ENCODE measurements at places on chromosomes 7 and 10.
A peak's percentile ranks its signal among the peaks of the same experiment; 100 is the strongest.

DNA sequence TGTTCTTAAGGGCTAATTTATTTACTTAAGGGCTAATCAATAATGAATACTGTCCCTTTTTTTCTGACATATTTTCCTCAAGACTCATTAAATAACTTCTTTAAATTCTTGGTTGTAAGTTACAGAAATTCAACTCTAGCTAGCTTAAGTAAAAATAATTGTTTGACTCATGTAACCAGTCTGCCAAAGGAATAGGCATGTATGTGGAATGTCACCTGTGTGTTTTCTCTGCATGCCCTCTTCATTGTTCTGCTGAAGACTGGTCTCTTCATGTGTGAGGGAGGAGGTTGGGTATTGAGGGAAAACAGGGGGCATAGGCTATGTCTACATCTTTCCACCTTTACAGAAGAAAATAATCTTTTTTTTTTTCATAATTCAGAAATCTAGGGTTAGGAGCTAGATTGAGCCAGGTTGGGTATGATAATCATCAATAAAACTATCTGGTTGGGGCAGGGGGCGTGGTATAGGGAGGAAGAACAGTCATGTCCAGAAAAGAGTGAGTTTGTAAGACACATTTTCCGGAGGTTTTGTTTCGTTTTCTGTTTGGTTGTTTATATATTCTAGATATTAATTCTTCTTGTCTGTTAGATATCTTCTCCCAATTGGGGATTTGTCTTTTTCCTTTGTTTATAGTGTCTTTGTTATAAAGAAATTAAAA, 37.9 kb downstream of the EXOC4 start:
- no peak for DNase-seq

DNA sequence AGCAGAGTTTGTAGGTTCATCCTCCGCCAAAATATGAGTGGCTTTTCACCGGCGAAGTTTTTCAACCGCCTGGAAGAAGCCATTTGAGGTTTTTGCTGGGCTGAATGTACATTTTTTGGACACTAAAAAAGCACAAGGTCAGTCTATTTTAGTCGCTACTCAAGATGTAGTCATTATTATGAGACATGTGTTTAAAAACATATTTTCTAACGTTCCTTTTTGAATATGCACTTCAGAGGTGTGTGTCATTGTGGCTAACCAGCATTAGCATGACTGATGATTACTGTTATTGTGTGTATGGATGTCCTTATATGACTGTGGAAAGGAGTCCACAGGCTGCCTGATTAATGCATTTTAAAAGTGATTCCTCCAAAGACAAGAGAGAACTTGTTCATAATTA, 605.4 kb downstream of the INHBA start:
- DNase-seq = no peak

- DNase-seq = no peak
Measured at GRCh38 chr7:1811850-1812508, 141.9 kb downstream of the ELFN1 start.

GRCh38 chr10:31751051-31751737, 177.4 kb downstream of the ARHGAP12 start:
- no peak for DNase-seq

- DNase-seq = peak; percentile 72
Measured at GRCh38 chr10:124092250-124092859, 1.0 kb downstream of the CHST15 start.

DNA sequence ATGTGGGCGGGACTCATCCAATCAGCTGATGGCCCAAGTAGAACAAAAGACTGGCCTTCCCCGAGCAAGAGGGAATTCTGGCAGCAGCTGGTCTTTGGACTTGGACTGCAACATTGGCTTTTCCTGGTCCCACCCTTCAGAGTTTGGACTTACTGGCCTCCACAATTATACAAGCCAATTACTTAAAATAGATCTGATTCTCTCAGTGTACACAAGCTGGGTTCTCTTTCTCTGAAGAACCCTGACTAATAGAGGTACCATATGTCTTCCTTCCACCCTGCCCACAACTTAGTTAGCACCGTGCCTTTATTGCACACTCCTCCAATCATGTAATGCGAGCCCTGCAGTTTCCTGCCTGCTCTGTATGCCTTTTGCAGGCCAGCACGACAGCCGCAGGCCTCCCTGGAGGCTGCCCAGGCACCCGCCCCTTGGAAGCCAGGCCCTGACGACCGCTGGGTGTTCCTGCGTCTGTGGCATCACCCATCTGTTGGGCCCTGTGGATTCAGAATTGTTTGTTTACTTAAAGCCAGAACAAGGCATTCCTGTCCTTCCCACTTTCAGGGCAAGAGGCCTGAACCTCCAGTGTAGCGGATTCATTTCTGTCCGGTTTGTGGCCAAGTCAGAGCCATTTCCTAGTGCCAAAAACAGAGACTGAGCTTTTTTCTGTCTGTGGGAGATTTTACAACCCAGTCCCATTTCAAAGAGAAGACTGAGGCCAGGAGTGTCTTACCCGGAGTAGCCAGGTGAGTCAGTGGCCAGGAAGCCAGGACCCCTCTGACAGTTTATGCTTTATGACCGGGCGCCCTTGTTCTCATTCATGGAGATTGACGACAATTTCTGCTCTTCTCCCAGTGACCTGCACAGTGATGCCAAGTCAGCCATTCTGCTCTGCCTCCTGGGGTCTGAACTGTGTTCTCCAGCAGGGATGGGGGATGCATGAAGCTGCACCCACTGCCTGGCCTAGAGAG, 968 bp upstream of the INMT start:
- DNase-seq = no peak

DNA sequence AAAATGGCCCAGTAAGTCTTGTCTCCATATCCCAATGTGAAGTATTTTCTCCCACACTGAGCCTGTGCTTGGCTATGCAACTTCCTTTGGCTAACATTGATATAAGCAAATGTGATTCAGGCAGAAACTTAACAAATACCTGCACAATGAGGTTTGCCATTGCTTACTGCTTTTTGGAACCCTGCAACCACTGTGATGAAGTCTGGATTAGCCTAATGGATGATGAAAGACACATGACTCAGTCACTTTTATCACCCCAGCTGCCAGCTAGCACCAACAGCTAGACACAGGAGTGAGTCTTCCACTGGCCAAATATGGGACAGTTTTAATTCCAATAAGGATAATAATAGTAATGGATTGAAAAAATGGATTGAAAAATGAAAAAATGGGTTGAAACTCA, 854.5 kb downstream of the GRM8 start:
- DNase-seq = peak; percentile 1
